ENCODE measurements at places on chromosomes 6 and 20. TPM values are rescaled to one million over a fixed set of nuclear protein-coding genes. Genes with fewer than 3 reads are reported as not detected.
A peak's percentile ranks its signal among the peaks of the same experiment; 100 is the strongest.

RPS21 gene
- 1,106 TPM for polyA plus RNA-seq

DEFB128 gene
- polyA plus RNA-seq = not detected

PNRC1 gene
- polyA plus RNA-seq = 106 TPM

AFG1L gene
- 7.3 TPM for polyA plus RNA-seq

RNF217 gene
- 16.4 TPM for polyA plus RNA-seq

ADGB gene
- polyA plus RNA-seq = 0.95 TPM

MOG gene
- polyA plus RNA-seq = not detected

UTRN gene
- polyA plus RNA-seq = 153 TPM

NRSN1 gene
- polyA plus RNA-seq = 1.4 TPM

COL9A3 gene
- polyA plus RNA-seq = 13.9 TPM

GRCh38 chr20:5654557-5654956 is 95.6 kb upstream of the SHLD1 start:
- no peak for DNase-seq

DNA sequence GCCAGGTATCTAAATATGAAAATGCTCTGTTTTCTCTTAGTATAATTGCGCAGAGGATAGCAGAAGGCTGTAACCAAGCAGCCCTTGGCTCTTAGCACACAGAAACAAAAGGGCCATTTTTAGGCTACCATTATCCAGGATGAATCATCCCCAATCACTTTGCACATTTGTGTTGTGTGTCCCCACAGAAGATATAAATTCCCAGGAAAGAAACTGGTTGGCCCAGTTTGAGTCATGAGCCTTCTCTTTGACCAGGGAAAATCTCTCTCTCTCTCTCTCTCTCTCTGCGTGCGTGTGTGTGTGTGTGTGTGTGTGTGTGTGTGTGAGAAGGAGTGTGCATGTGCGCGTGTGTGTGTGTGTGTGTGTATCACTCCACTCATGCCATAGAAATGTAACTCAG is 178.5 kb downstream of the FRK start:
- no peak for DNase-seq

- DNase-seq = no peak
These were observed 383.8 kb upstream of the CITED2 start for GRCh38 chr6:139758209-139758611.

GRCh38 chr6:150426198-150426597 is 57.4 kb downstream of the IYD start:
- no peak for DNase-seq

- DNase-seq = no peak
These were observed 24.5 kb upstream of the HLA-A start for GRCh38 chr6:29917857-29918256.

DNA sequence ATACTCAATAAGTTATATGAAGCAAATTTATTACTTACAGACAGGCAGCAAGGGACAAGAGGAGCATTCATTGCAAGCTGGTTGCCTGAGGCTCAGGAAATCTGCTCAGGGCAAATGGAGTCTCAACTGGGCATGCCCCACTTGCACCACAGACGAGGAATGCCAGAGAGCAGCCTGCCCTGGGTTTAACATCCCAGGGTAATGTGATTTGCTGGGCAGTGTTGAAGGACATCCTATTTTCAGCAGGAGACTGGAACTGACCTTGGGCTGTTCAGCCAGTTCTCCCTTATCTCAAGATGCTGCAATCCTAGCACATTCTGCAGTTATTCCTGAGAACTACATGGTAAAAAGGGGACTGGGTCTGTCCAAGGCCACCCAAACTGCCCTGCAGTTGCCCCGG is 3.8 kb upstream of the ENTPD6 start:
- DNase-seq = no peak

DNA sequence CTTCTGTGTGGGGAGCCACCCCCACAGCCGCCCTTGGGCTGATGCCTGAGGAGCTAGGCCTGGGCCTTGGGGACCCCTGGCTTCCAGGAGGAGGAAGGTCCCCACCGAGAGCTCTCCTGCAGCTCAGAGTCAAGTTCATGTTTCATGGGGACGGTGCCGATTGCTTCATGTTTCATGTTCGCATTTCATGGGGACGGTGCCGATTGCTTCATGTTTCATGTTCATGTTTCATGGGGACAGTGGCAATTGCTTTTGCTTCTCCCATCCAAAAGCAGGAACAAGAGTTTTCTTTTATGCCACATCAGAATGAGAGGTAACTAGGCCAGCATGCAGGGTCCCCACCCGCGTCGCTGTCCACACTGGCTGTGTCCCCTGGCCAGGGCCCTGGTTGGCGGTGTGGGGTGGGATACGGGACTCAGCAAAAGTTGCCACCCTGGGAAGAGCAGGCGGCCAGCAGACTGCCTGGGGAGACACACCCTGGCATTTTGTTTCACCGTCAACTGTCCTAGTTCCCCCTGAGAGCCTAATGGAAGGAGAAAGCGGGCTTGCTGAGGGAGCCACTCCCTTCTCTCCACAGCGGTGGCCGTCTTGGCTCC is 46.0 kb downstream of the DACT2 start:
- DNase-seq = no peak

DNA sequence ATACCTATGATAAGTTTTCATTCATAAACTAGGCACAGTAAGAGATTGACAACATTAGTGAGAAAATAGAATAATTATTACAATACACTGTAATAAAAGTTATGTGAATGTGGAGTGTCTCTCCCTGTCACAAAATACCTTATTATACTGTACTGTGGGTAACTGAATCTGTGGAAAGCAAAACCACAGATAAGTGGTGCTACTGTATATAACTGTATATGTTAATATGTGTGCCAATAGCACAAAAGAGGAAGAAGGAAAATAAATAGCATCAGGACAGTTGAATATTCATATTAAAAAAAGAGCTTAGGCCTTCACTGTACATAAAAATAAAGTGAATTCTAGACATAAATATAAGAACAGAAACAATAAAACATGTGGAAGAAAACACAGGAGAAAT is 243.5 kb downstream of the CDKAL1 start:
- no peak for DNase-seq

DNA sequence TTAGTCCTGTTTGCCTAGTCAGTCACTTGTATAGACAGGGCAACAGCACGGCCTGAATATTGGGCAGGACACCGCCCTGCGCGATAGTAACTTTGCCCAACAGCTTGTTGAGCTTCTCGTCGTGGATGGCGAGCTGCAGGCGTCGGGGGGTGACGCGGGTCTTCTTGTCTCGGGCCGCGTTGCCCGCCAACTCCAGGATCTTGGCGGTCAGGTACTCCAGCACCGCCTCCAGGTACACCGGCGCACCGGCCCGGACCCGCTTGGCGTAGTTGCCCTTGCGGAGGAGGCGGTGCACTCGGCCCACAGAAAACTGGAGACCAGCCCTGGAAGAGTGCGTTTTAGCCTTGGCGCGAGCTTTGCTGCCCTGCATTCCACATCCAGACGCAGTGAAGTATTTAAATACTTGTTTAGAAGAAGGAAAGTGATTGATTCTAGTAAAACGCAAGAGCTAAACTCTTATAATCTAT is 92.8 kb upstream of the BTN3A2 start:
- DNase-seq = peak; percentile 53

- DNase-seq = no peak
These were observed 118.0 kb upstream of the FRMD1 start for GRCh38 chr6:168196881-168197635.

DNA sequence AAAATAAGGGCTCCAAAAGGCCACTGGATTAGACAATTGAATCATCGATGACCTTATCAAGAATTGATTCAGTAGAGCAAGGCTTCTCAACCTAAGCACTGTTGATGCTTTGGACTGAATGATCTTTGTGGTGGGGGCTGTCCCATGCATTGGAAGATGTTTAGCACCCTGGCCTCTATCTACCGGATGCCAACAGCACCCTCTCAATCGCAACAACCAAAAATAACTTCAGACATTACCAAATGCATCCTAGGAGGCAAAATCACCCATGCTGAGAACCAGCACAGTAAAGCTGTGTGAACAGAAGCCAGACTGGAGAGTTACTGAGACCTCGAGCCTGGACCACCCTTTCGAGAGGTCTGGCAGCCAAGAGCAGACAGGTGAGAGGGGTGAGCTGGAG is 67.5 kb downstream of the TBC1D7 start:
- DNase-seq = no peak

DNA sequence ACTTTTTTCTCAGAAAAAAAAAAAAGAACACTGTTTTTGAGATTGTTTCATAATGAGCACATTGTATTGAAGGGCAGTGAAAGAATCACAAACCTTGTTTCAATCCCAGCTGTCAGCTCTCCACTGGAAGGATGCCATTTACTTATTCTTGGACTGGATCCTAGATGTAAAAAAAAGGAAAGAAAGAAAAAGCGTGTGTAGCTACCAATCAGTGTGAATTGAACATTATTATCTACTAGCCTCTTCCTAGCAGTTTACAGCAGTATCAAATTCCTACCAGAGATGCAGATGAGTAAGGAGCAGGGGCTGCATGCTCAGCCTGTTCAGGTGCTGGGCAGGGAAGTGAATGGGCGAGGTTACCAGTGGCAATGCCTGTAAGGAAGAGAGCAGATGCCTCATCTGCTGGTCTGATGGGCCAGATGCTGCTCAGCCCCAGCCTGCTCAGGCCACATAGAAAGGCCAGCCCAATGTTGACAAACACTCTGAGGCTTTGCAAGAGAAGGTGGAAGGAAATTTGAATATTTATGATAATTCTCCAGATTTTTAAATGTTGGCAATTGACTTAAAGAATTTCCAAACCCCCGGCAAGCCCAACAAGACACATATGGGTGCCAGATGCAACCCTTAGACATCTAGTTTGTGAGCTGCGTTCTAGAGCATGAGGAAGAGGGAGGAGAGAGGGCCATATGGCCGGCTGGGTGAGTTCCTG is 189.5 kb downstream of the IBTK start:
- no peak for DNase-seq

DNA sequence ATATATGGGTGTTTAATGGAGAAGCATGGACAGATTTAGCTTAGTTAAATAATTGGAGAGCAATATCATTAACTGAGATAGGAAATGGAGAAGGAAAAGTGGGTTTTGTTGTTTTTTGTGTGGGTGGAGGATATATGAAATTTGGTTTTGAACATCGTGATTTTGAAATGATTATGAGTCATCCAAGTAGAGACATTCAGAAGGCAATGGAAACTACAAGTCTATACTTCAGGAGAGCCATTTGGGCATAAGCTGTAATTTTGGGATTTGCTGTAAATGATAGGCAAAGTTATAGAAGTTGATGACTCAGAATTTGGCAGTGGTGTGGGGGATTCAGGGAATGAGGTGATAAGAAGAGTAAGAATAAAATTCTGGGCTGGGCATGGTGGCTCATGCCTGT is 27.4 kb upstream of the FAM135A start:
- DNase-seq = no peak

GRCh38 chr20:22495789-22496188 is 88.6 kb downstream of the FOXA2 start:
- DNase-seq = no peak

GRCh38 chr6:110622912-110623578 is 146.6 kb upstream of the SLC22A16 start:
- DNase-seq = no peak

DNA sequence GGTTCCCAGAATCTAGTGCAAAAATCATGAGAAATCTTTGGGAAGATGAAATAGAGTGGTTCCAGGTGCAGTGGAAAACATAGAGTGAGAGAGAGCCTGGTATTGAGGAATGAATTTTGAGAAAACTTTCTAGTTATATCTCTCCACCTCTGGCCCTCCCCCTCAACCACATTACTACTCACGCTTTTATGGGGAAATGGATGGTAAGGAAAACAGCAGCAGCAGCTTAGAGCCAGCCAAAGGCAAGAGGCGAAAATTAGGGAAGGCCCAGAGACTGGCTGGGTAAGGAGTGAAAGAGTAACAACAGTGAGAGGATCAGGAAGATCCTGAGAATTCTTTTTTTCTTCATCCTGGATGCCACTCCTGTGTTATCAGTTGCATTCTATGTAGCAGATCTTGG is 187.9 kb upstream of the ECI2 start:
- no peak for DNase-seq

DNA sequence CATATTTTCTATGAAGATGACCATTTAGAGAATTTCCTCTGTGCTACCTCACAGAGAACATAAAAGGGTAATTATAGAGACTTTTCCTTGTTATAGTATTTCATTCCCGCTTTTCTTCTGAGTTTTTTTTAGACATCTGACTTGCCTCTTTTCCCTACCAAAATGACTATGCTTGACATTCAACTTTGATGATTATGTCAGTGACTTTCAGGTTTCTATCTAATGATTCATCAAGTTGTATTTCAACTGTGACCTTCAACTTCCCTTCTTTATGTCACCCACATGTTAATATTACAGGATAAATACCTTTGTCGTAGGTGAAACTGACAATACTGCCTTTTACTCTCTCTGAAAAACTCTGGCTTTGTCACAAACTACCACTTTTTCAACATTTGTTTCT is 95.3 kb downstream of the MLIP start:
- no peak for DNase-seq

GRCh38 chr6:47481806-47482205 is 4.2 kb downstream of the CD2AP start:
- DNase-seq = no peak

GRCh38 chr20:44616604-44616964 is 34.2 kb downstream of the PKIG start:
- no peak for DNase-seq

DNA sequence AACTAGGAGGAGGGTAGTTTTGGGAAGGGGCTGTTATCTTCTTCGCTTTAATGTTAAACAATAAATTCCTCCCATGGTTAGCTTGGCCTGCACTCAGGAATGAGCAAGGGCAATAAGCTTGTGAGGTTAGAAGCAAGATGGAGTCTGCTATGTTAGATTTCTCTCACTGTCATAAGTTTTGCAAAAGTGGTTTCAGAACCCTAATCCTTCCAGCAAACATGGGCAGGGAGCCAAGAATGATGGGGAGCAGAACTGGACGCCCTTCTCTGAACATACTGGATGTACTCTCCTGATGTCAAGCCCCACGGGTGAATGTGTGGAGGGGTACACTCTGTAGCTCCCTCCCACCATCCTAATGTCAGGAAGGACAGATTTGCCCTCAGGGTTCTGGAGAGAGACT is 22.3 kb downstream of the C6orf163 start:
- no peak for DNase-seq

- no peak for DNase-seq
These were observed 127.8 kb downstream of the TASP1 start for GRCh38 chr20:13510837-13511488.

DNA sequence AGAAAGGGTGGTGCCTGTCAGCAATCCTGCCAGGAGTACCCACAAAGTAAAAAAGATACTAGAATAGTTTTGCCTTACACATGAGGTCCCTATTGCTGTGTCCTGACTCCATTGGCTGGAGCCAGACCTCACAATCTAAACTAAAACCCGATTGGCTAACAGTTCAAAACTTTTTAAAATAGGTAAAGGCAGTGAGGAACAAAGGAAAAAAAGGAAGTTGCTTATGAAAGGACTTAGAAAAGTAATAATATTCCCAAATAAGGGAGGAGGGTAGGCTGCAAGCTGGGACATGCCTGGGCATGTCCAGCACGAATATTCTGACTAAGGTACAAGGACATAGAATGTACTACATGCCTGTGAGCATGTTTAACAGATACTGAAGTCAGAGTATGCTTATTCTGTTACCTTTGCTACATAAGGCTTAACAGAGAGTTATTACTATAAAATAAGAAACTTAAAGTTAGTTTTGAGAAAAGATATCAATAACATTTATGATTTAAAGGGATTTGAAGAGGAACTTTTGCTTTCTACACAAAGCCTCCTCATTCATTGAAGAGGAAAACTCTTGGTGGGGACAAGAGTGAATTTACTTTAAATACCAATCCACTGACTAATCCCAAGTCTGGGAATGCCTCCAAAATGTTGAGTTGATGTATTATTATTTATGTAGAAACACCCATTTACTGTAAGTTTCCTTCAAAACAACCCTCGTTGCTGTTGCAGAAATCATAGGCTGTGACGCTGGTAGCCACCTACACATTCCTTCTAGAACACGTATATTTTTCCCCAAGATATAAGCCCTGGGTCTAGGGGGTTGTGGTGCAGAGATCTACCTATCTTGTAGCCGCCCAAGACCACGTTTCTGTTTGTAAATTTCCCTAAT is 8.2 kb upstream of the MTHFD1L start:
- peak; percentile 83 for DNase-seq

All from renal pelvis (tissue), 12 donors.